ENCODE measurements at places on chromosomes 7 and 10. TPM values are rescaled to one million over a fixed set of nuclear protein-coding genes. Genes with fewer than 3 reads are reported as not detected.

DNA sequence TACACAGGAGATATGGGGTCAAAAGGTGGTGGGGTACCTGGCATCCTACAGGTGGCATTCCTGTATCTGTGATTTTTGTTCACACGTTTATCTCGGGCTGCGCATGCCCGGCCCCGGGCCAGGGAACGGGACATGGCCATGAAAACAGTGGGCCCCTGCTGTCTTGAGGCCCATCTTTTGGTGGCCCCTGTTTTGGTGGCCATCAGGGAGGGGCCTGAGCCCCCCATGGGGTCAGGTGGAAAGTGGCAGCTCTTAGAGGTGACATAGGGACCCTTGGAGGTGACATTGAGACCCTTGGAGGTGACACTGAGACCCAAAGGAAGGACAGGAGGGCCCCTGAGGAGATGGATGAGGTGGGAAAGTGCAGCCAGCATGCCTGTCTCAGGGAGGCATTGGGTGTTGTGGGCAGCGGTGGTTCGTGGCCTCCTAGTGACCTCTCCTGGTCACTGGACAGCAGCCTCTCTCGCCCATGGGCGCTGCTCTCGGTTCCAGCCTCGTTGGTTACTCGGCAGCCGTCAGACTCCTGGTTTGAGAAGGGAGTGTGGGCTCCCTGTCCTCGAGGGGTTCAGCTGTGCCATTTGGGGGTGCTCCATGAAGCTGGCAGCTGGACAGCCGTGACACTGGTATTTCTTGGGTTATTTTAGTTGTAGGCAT, 39.9 kb downstream of the INPP5A start:
- DNase-seq = no peak

DNA sequence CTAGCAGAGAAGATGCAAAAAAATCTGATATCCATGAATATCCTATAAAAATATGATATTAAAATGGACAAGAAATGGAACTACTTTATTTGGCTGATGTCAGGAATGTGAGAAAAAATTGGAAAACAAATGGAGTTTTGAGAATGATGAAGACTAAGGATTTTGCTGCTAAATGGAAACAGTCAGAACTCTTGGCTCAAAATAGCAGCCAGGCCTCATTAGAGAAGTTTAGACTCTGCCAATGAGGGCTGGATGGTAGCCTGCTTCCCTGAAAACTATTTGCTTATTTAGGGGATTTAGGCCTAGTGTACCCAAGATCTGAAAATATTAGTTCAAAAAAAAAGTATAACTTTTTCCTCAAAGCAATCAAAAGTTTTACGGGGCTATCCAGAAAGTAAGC, 458.5 kb downstream of the TFEC start:
- no peak for DNase-seq

- no peak for DNase-seq
These were observed 46.2 kb downstream of the WDR11 start for GRCh38 chr10:120897343-120897742.

OR2AE1 gene
- polyA plus RNA-seq = not detected

DNA sequence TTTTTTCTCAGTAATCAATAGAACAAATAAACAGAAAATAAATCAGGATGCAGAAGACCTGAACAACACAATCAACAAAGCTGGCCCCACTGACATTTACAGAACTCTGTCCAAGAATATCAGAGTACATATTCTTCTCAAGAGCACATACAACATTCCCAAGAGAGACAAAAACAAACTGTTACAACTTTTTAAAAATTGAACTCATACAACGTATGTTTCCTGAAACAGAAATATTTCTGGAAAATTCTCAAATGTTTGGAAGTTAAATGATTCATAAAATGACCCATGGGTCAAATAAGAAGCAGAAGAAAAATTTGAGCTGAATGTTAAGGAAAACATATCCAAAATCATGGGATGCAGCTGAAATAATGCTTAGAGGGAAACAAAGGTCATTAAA, 93.9 kb upstream of the VIPR2 start:
- no peak for DNase-seq

LAMB1 gene
- polyA plus RNA-seq = 1.1 TPM

GRCh38 chr10:108560488-108560887, 1362.8 kb downstream of the XPNPEP1 start:
- no peak for DNase-seq

DNA sequence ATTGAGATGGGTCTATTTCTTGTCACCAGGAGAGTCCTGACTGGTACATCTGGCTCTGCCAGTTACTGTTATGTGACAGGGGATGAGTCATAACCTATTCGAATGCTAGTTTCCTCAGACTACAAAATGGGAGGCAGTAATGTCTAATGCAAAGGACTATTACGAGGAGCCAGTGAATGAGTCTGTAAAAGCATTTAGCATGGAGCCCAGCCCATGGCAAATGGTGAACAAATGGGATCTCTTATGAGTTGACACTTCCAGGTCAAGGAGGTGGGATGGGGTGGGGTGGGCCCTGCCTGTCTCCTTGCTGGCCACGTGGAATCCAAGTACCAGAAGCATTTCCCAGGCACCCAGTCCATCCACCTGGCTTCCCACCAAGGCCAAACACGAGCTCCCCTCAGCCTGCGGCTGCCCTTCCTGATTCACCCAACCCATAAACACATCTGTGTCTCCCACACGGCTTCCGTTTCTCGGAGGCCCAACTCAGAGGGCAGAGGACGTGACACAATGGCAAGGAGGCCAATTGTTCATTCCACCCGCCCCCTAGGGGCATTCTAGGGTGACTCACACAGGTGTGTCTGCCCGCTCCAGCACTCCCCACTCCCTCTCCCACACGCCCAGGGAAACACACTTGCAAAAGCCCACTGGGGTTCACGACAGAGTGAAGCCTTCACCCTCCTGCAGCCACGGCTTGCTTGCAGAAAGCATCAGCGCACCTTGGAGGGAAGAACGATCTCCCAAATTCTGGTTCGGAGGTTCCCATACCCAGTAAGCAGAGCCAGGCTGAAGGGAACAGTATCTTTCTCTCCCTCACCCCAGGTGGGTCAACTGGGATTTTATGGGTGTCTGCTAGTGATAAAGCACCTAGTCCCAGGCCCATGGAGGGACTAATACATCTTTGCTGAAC, 109.8 kb downstream of the SH3PXD2A start:
- no peak for DNase-seq

DNA sequence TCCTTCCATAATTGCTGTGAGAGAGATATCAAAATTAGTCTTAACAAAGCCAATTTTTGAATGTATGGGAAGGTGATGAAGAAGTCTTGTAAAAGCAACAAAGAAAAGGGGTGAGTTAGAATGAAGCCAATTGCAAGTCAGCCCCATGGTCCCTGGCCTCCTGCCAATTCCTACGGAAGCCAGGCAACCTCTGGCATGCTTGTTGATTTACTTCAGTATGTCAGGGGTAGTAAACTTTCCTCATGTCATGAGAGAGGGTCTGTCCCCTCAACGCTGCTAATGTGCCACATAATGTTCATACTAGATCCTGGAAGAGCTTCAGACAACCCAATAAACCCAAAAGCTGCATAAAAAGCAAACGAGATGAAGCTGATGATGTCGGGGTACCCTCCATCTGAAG, 159.1 kb upstream of the YAE1 start:
- no peak for DNase-seq

CALML5 gene
- not detected for polyA plus RNA-seq

HK1 gene
- 62.2 TPM for polyA plus RNA-seq

- DNase-seq = no peak
These were observed 11.6 kb downstream of the PDLIM1 start for GRCh38 chr10:95279042-95279820.

MLXIPL gene
- polyA plus RNA-seq = not detected

- DNase-seq = no peak
These were observed 43.4 kb upstream of the PRSS58 start for GRCh38 chr7:142301299-142301698.

TEX36 gene
- polyA plus RNA-seq = not detected

GRCh38 chr7:20449176-20449575, 118.5 kb downstream of the ITGB8 start:
- no peak for DNase-seq

SLC18A3 gene
- not detected for polyA plus RNA-seq

DNA sequence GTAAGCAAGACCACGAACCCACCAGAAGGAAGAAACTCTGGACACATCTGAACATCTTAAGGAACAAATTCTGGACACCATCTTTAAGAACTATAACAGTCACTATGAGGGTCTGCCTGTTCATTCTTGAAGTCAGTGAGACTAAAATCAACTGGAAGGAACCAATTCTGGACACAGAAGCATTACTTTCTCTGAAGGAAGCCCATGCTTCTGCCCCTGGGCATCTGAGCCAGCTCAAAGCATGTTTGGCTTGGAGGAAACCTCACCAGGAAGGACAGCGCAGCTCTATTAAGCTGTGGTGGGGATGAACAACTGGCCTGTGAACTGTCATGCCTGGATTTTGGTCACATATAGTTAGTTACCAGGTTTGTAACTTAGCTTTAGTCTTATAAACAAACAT, 132.4 kb upstream of the GDF10 start:
- no peak for DNase-seq

MYOF gene
- not detected for polyA plus RNA-seq

DNA sequence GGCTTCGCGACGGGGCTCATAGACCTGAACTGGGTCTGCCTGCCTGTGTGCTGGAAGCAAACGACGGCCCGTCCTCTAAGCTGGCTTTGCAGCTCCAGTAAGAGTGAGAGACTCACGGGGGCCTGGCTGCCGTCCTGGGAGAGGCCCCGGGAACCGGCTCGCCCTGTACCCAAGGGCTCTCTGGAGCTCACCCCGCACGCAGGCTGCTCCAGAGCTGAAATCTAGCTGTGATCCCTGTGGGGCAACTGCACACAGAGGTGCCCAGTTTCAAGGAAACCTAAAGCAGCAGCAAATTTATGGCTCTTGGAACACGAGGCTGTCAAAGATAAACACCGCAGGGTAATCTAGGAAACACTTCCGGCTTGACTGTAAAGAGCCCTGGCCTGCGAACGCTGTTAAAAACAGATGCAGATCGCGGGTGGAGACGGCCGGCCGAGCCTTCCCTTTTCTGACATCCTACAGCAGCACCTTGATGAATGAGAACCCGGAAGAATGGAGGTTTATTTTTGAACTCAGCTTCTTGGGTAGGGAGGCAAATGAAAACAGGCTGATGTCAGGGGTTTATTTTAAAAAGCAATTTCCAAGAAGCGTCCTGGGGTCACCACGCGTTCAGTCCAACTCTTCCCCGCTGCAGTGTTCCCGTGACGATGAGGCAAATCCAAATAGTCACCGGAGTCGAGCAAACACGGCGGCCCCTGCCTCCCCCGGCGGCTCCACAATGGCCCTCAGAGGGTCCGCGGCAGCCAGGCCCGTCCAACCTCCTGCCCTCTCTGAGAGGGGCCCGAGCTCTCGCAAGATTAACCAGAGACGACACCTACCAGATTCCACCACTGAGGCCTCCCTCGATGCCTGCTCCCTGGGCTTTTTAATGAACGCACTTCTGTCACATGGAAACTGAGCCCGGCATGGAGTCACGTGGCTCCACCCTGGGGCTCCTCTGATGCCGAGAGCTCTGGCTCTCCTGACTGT, 29.6 kb downstream of the AMZ1 start:
- peak; percentile 57 for DNase-seq

DNA sequence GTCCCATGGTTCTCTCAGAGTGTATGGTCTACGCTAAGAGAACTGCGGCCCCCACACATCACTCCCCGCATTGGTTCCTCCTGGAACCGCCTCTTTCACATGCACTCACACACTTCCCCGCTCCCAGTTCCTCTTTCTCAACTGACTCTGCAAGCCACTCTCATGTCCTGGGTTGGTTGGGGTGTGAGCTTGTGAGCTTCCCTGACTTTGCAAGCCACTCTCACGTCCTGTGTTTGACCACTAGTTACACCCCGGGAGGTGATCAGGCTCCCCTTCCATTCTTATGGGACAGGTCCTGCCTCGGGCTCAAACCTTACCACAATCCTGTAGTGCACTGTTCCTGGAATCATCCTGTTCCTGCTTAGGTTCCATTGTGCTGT, 105.0 kb downstream of the TRIM24 start:
- DNase-seq = no peak

ENO4 gene
- polyA plus RNA-seq = not detected

DNA sequence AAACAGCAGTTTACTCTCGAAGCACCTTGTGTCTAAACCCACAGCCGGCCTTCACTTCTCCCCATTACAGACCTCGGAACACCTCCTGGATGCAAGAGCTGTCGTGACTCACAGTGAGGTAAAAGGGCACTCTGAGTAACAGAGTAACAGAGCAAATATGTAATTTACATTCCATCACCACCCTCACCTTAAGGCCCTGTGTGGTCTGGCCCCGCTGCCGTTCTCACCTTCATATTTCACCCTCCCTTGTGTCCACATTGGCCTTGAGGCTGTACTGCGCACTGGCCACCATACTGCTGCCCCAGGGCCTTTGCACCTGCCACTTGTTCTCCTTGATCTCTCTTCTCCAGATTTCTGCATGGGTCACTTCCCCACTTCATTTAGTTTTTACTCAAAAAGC, 12.6 kb downstream of the FFAR4 start:
- no peak for DNase-seq

GRCh38 chr10:110387983-110388686, 83.4 kb upstream of the SMNDC1 start:
- no peak for DNase-seq

DNA sequence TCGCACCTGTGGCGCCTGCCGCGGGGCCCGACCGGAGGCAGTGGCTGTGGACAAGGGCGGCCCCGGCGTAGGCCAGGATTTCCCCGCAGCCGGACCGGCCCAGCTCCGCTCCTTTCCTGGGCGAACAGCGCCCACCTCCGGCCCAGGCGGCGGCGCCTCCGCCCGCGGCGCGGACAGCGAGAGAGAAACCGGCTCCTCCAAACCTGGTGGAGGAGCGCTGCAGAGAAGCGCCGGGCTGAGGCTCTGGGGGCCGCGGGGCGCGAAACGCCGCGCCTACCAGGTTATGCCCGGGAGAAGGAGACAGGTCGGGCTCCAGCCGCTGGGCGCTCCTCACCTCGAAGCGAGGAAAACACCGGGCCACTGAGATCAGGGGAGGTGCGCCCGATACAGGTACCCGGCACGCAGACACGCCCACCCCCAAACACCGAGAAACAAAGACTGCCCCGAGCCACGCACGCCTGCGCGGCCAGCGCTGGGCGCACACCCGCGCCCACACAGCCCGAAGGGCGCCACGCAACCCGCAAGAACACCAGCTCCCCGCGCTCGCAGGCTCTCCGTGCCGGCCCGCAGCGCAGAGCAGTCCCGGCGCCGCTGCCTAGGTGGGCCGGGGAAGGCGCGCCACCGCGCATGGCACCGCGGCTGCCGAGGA, 3.3 kb downstream of the GRID1 start:
- DNase-seq = no peak

DNA sequence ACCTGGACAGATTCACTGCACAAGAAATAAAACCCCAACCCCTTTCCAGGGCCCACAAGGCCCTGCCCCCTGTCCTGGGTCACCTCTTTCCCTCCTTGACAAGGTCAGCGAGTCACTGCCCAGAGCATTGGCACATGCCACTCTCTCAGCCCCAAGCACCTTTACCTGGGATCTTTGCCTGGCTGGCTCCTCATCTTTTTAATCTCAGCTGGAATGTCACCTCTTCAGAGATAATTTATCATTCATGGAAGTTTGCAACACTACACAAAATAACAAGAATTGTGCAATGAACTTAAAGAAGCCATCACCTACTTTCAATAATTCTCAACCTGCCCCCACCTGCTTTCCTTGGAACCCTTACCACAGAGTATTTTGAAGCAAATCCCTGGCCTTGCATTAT, 19.2 kb downstream of the ANTXRL start:
- DNase-seq = no peak

GRCh38 chr7:90951986-90952954, 312.0 kb upstream of the FZD1 start:
- no peak for DNase-seq

- no peak for DNase-seq
These were observed 17.2 kb downstream of the RBM20 start for GRCh38 chr10:110661292-110661691.
